ENCODE measurements at places on chromosomes 3 and 15.

GRCh38 chr3:182621435-182622240 lies 171.7 kb upstream of the ATP11B start:
- no peak for DNase-seq

DNA sequence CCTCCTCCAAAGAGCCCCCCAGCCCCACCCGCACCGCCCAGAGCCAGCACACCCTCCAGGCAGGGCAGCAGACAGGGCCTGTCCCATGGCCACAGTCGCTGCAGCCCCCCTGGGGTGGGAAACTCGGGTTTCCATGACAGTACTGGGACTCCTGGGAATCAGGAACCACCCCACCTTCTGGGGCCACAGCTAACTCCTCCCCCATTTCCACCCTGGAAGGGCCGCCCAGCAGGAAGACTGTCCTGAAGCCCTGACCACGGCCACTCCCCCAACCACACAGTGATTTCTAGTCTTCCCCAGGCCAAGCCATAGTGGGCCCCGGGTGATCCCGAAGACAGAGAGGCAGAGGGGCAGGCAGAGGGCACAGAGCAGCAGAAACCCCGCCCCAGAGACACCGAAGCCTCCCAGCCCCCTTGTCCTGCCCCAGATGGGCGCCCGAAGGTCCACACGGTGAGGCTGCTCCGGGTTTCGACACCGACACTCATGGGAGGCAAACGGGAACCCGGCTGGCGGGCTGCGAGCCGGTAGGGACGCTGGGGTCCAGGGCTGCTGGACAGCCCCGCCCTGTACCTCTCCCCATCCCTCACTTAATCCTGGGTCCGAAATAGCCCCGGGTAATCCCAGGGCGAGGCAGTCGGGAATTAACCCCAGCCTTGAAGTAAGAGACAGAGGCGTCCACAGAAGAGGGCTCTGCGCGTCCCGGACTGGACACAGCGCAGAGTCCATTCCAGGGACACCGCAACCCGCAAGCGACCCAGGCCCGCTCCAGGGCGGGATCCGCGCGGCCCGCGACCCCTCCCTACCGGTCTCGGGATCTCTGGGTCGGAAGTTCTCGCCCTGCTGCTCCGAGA lies 138.4 kb downstream of the NUP210 start:
- no peak for DNase-seq

DNA sequence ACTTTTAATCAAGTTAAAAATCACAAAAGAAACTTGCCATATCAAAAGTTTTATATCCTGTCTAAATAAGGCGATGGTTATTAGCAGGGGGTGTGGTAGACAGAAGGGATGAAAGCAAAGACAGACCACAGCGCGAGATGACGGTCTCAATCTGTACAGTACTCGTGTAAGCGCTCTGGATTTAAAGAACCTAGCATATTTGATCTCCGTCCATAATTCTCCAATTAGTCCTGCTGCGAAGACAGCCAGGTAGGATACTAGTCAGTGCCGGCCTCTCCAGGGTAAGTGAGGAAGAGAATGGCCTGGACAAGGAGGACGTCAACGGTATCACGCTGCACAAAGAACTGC lies 701 bp downstream of the SGO1 start:
- DNase-seq = no peak

GRCh38 chr3:149044339-149045083 lies 41.8 kb downstream of the HLTF start:
- DNase-seq = no peak

GRCh38 chr15:72179950-72180581 lies 17.5 kb downstream of the GRAMD2A start:
- DNase-seq = no peak

DNA sequence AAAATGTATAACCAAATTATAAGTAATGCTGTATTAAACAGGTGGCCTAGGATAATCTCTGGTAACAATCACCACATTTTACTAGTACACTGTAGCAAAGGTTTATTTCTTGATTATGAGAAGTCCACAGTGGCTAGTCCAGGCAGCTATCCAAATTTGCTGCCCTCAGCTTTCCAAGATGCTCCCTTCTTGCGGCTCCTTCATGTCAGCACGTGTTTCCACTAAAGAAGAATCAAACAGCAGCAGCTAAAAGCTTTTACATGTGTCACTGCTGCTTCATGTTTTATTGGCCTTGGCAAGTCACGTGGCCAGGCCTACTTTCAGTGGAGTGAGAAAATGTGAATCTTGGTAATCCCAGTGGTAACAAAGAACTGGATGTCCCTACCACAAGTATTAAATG lies 5.6 kb upstream of the RBMS3 start:
- no peak for DNase-seq

DNA sequence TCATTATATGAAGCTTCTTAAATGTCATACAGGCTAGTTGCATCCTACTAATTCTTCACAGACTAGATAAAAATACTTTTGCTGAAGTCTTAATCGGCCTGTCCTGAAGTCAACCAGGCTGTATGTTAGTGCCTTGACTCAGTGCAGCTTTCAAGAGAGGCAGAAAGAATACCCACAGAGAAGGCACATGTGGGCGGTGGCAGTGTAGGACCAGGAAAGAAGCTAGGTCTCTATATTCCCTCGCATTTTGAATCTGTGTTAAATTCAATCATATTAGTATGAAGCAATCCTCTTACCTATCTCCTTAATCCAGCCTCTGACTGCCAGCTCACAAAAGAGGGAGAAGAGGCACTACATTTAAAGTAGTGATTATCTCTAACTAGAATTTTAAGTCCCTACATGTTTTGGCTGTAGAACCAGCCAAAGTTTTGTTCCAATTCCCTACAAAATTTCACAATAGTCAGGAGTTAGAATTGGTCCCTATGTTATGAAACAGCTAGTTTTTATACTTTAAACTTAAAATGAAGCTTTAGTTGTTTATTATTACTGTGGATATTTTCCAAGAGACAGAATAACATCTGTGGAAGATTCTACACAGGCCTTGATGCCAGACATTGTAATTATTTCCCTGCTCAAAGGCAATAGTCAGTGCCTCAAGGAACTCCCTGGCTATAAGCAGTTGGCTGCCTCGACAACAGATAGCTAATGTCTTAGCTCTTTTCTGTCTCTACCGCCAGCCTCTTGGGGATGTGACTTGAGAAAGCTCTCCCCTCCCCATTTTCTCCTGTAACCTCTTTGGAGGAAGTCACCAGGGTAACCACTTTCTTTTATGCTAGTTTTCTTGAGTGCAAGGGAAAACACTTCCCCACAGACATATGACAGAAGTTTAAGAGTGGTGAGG lies 31.9 kb downstream of the CRTC3 start:
- DNase-seq = no peak

DNA sequence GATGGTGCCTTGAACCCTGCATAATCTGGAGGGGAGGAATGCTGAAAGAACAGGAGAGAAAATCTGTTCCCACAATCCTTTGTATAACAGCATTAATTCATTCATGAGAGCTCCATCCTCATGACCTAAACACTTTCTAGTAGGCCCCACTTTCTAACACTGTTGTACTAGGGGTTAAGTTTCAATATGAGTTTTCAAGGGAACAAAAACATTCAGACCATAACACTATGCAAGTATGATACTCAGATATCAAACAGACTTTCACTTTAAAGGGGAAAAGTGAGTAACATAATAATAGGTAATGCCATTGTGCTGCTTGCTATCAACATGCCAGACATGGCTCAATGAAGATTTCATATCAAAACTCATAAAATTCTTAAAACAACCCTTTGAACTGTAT lies 32.4 kb upstream of the PLSCR2 start:
- no peak for DNase-seq

DNA sequence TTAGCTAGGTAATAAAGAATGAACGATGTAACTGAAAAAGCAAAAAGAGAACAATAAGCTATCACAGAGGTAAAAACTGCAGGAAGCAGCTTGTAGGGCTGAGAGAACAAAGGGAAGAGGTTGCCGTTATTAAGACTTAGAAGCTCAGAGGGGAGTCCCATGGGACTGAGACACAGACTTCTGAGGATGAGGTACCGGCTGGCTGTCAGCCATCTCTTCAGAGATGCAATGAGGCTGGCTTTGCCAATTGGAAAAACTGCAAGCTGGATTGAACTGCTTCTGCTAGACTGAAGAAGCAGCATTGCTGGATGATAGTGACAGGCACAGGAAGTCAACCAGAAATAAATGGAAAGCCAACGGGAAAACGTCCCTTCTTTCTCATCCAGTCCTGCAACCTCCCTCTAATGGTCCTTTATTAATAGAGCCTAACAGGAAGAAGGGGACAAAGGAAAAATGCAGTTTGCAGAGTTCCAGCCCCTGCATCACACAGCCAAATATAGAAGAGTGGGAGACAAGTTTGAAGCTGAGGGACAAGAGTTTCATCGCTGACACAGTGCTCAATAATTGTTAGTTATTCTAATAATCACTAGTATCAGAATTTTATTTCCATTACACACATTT lies 21.1 kb upstream of the KLHL6 start:
- DNase-seq = no peak

DNA sequence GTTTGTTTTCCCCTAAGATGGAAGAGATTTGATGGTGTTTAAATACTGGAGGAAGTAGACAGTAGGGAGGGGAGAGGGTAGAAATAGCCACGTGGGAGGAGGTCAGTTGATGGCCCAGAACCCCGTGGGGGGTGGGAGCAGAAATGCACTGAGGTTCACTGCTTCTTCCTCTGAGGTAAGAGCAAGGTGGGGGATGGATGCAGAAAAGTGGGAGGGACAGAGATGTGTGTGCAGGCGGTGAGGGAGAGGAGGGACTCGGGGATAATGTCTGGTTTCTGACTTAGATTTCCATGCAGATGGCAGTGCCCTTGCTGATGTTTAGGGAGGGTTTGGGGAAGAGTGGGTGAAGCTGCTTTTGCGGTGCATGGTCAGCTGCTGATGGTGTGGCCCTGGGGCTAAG lies 102.9 kb downstream of the ARNT2 start:
- DNase-seq = no peak

DNA sequence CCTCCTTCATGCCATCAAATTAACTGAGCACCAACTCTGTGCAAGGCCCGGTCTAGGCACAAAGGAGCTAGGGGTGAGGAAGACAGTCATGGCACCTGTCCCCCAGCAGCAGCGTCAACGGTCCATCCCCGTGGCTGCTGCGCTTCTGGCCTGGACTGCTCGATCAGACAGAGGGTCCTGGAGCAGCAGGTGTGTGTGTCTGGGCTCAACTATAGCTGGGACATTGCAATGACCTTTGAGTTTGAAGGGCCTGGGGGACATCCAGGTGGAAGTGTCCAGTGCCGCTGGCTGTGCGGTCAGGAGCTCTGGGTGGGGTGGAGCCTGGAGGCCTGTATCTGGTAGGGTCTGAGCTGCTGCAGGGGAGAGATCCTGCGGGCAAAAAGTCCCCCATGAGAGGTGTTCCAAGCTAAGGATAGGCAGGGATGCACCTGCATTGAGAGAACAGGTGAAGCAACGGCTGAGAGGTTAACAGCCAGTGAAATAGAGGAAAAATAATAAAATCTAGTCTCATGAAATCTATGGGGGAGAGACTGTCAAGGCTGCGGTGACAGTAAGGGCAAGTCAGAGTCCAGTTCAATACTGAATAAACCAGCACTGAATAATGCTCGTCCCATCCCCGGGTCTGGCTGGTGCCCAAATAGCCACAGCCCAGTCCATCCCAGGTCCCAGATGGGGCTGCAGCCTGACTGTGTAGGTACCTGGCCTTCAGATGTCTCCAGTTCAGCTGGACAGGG lies 25.4 kb upstream of the SLC41A3 start:
- no peak for DNase-seq

GRCh38 chr3:195475614-195476013 lies 32.8 kb upstream of the ACAP2 start:
- no peak for DNase-seq

- DNase-seq = no peak
These were observed 204.1 kb downstream of the WNT5A start for GRCh38 chr3:55282994-55283393.

DNA sequence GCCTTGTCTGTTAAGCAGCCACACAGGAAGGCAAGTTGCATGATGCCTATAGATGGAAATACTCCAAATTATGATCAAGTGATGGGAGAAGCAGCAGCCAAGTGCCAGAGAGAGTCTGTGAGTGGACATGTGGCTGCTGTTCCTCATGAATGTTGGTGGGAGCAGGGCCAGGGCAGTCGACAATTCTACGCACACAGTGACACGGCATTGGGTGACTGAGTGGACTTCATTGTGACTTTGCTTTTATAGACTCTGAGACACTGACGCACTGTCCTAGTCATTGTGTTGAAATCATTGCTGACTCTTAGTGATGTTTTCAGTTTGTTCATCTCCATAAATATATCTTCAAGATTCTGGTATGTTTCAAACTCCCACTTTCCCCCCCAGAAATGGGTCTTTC lies 246.3 kb upstream of the SEMA6D start:
- DNase-seq = no peak

DNA sequence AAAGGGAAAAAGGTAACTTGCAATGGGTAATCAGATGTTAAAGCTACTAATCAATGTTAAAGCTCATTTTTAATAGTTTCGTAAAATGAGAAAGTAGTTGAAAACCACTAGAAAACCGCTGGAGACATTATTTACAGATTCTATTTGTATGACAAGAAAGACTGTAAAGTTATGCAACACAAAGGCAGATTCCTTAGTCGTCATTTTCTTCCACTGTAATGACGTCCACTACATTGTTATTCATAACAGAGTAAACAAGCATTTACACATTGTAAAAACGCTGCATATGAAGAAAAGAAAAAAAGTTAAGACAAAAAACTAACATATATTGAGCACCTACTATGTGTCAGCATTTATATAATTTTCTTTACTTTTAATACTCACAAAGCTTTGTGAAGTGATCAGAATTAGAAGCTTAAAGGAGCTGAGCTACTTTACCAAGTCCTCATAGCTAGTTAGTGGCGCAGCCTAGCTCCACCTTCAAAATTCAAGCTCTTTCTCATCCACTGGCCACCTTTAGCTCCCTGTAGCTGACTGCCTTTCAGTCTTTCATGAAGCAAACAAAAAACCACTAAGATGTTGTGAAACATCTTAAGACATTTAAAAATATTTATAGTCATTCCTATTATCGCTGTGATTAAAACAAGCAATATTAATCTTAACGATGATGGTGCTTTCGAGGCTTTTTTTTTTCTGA lies 100.1 kb upstream of the CDIN1 start:
- DNase-seq = no peak

DNA sequence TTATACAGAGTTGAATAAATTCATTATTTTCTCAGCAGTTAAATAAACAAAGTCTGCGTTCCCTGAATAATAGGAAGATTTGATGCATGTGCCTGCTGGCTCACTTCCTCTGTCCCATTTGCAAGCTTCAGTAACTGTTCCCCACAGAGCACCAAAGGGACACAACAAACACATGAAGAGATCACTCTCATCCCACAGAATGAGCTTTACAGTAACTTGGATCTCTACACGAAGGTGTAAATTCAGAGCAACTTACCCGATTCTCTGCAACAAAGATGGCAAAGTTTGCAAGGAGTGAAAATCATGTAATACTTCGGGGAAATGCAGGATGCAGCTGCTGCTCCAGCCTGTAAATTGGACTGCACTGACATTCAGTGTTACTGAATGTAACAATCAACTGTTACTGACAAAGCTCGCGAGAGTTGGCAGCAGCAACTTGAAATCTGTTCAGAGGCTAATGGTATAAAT lies at the start of gene BCHE:
BCHE (minus strand) TSS at position 366 of the 468 bp plus-strand sequence. CDS start 6,390 bp downstream, outside the sequence.
- no peak for DNase-seq

DNA sequence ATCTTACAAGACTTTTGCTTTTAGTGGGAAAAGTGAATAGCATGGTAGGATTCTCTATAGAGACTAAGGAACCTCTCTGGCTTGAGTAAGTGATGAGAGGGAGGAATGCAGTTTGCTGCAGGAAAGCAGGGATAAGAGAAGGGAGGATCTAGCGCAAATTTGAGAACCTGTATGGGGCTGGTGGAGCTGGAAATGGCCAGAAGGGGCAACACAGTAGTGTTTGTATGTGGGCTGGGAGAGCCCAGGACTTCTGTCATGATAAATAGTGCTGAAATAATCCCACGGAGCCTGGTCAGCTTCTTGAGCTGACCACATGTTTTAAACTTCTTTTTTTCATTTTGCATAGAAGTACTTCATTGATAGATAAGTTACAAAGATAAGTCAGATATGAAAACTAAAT lies 11.2 kb upstream of the SHC4 start:
- DNase-seq = no peak

Measured in CD4-positive, alpha-beta T cell (primary cell).